ENCODE measurements at places on chromosomes 16 and 17.
A peak's percentile ranks its signal among the peaks of the same experiment; 100 is the strongest.

DNA sequence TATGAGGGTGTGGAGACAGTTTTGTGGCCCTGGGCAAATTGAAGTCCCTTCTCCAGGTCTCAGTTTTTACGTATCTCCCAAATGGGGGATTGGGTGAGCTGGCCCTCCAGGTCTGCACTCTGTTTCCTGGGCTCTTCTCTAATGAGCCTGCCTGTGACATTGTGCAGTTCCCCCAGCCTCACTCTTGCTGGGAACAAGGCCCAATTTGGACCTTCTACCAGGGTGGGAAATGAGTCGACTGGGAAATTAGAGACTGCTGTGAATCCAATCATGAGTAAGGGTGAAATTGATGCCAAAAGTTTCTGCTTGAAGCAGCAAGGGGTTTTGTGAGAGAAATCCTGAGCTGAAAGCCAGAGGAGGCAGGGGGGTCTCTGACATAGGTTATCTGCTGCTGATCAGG is 71.5 kb upstream of the KSR1 start:
- peak overlapping the region; percentile 59 for H3K27ac ChIP-seq
- H3K27me3 ChIP-seq, result no peaks in the 10 kb centered on the region
- H3K4me1 ChIP-seq, result peaks cover 31% of the 10 kb centered on the region

DNA sequence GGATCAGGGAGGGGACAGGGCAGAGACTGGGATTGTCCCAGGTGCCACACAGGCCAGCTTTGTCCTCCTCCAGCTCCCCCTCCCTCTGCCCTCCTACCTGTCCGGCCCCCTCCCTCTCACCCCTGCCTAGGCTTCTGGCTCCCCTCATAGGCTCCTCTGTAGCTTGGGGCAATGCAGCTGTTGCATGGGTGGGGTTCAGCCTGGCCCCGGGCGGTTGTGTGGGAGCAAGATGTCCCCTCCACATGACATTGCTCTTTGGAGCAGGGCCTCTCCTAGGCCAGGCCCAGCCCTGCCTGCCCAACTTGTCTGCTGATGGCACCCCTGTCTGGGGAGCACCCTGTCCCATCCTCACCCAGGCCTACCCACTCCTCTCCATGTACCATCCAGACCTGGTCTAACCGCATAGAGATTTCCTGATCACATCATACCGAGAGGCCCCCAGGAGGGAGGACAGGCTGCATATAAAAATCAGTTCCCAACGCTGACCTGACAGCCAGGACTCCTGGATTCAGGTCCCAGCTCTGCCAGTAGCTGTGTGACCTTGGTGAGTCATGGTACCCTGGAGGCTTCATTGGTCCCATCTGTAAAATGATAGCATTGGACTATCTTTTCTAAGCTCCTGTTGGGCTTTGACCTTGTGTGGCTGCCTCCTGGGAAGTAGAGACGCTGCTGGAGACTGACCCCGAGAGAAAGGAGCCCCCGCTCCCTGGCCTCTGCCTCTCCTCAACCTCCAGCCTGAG is 48.8 kb upstream of the DLX4 start:
- no peak overlapping the region for H3K4me3 ChIP-seq
- no peak for DNase-seq

- H3K4me1 ChIP-seq, result no peaks in the 10 kb centered on the region
- no peaks in the 10 kb centered on the region for H3K27me3 ChIP-seq
- H3K27ac ChIP-seq, result peak overlapping the region; percentile 76
- peaks cover 21% of the 10 kb centered on the region for H3K36me3 ChIP-seq
These were observed 35.2 kb downstream of the SLC7A5 start for GRCh38 chr16:87834005-87834667.

DNA sequence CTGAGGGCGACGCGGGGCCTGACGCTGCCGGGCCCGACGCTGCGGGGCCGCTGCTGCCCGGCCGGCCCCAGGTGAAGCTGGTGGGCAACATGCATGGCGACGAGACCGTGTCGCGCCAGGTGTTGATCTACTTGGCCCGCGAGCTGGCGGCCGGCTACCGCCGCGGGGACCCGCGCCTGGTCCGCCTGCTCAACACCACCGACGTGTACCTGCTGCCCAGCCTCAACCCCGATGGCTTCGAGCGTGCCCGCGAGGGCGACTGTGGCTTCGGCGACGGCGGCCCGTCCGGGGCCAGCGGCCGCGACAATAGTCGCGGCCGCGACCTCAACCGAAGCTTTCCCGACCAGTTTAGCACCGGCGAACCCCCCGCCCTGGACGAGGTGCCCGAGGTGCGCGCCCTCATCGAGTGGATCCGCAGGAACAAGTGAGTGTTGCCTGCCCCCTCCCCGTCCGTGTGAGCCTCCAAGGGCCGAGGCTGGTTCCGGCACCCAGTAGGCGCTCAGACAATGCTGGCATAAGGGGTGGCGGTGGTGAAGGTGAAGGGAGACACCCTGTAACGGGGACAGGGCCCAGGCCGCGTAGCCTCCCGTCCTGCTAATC is 676 bp downstream of the CPD start:
- no peak for DNase-seq
- peak overlapping the region; percentile 89 for H3K27ac ChIP-seq
- H3K27me3 ChIP-seq, result no peaks in the 10 kb centered on the region
- no peaks in the 10 kb centered on the region for H3K4me1 ChIP-seq
- no peaks in the 10 kb centered on the region for H3K36me3 ChIP-seq
- peak overlapping the region; percentile 84 for H3K4me3 ChIP-seq

DNA sequence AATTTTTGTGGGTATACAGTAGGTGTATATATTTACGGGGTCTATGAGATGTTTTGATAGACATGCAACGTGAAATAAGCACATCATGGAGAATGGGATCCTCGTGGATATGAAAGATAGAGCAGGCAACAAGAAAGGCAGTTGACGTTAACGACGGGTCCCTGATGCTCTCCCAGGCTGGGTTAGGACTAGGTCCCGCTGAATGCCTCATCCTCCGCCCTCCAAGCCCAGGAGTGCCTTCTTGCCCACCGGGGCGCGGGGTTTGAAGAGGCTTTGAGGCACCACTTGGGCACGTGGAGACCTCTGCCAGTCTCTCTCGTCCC is 9.5 kb upstream of the ZFP90 start:
- H3K4me3 ChIP-seq, result peak overlapping the region; percentile 85
- DNase-seq, result no peak
- no peaks in the 10 kb centered on the region for H3K27me3 ChIP-seq
- no peaks in the 10 kb centered on the region for H3K36me3 ChIP-seq

GRCh38 chr16:85620374-85620773 is 7.3 kb downstream of the GSE1 start:
- H3K4me3 ChIP-seq, result no peak overlapping the region
- no peaks in the 10 kb centered on the region for H3K36me3 ChIP-seq
- no peaks in the 10 kb centered on the region for H3K27me3 ChIP-seq
- peaks cover 62% of the 10 kb centered on the region for H3K4me1 ChIP-seq
- H3K27ac ChIP-seq, result no peak overlapping the region

DNA sequence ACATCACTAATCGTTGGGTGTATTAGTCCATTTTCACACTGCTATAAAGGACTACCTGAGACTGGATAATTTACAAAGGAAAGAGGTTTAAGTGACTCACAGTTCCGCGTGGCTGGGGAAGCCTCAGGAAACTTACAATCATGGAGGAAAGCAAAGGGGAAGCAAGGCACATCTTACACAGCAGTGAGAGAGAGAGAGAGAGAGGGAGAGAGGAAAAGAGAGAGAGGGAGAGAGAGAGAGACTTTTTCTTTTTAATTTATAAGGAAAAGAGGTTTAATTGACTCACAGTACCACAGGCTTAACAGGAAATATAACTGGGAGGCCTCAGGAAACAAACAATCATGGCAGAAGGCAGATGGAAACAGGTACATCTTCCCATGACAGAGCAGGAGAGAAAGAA is 41.7 kb downstream of the CNGB1 start:
- no peak for DNase-seq
- no peak overlapping the region for H3K4me3 ChIP-seq
- no peaks in the 10 kb centered on the region for H3K36me3 ChIP-seq
- H3K27ac ChIP-seq, result no peak overlapping the region

GRCh38 chr17:81478119-81478518 is 34.5 kb downstream of the ACTG1 start:
- no peaks in the 10 kb centered on the region for H3K36me3 ChIP-seq
- H3K4me3 ChIP-seq, result no peak overlapping the region
- H3K4me1 ChIP-seq, result no peaks in the 10 kb centered on the region
- no peak for DNase-seq
- H3K27ac ChIP-seq, result no peak overlapping the region

GRCh38 chr17:76268991-76269981 is 4.1 kb downstream of the UBALD2 start:
- H3K27me3 ChIP-seq, result no peaks in the 10 kb centered on the region
- no peak for DNase-seq

DNA sequence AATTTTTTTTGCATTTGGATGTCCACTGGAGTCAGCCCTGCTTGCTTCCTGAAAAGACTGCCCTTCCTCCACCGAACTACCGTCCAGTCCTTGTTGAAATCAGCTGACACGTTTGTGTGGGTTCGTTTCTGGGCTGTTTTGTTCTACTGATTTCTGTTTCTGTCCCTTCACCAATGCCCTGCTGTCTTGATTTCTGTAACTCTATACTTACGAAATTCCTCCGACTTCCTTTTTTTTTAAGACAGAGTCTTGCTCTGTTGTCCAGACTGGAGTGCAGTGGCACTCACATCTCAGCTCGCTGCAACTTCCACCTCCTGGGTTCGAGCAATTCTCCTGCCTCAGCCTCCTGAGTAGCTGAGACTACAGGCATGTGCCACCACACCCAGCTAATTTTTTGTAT is 8.4 kb upstream of the GAA start:
- no peaks in the 10 kb centered on the region for H3K4me1 ChIP-seq
- H3K4me3 ChIP-seq, result no peak overlapping the region
- H3K27me3 ChIP-seq, result no peaks in the 10 kb centered on the region
- DNase-seq, result no peak
- no peaks in the 10 kb centered on the region for H3K36me3 ChIP-seq
- H3K27ac ChIP-seq, result no peak overlapping the region

DNA sequence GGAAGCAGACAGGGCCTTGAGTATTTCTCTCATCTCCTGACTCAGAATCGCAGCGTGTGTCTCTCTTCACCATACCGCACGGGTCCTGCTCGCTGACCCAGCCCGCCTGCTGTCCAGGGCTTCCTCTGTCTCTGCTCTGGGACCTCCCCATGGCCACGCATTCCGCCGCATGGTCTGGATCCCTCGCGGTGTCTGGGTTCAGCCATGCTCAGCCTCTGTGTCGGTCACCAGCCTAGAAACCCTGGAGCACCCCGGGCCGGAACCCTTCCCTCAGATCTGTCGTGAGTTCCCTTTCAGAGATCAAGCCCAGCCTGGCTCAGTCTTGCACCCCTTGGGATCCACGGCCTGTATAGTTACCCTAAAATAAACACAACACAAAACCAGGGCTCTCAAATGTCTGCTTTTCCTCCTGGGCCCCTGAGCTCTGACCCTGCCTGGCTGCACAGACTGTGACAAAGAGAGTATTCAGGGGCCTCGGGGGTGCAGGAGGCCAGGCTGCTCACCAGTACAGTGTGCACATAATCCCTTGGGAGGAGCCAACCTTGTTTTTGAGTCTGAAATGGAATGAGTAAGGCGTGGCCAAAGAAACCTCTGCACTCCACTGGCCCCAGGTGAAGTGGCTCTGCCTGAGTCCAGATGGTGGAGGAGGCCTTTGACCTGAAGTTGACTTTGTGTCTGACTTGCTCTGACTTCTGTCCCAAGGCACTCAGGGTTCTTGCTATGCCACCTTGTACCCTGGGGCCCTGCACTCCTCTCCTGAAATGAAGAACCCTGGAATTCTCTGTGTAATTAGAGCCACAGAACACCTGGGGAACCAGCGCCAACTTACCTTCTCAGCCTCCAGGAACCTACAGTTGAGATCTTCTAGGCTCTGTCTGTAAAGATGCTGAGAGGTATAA is 5.8 kb upstream of the SPIRE2 start:
- no peaks in the 10 kb centered on the region for H3K4me1 ChIP-seq
- no peaks in the 10 kb centered on the region for H3K27me3 ChIP-seq
- DNase-seq, result no peak
- H3K36me3 ChIP-seq, result no peaks in the 10 kb centered on the region

- no peaks in the 10 kb centered on the region for H3K4me1 ChIP-seq
- H3K4me3 ChIP-seq, result no peak overlapping the region
- no peaks in the 10 kb centered on the region for H3K27me3 ChIP-seq
- no peaks in the 10 kb centered on the region for H3K36me3 ChIP-seq
These were observed 77.3 kb downstream of the ZDHHC7 start for GRCh38 chr16:84933774-84934631.

DNA sequence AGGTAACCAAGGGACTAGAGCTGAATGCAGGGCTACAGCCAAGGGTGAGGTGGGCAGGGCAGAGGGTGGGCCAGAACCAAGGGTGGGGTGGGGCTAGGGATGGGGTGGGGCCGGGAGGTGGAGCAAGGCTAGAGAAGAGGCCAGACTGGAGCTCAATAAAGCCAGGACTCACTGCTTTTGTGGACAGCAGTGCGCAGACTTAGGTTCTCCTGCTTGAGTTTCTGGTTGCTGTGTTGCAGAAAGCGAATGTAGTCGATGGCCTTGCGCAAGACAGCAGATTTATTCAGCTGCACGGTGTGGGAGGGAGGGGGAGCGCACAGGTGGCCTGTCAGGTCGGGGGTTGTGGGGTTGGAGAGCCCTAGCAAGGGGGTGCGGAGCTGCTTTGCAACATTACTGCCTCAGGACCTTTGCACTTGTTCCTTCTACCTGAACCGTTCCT is 18.7 kb downstream of the SREBF1 start:
- no peak overlapping the region for H3K27ac ChIP-seq
- no peak for DNase-seq
- no peak overlapping the region for H3K4me3 ChIP-seq
- H3K27me3 ChIP-seq, result no peaks in the 10 kb centered on the region
- peaks cover 76% of the 10 kb centered on the region for H3K4me1 ChIP-seq

DNA sequence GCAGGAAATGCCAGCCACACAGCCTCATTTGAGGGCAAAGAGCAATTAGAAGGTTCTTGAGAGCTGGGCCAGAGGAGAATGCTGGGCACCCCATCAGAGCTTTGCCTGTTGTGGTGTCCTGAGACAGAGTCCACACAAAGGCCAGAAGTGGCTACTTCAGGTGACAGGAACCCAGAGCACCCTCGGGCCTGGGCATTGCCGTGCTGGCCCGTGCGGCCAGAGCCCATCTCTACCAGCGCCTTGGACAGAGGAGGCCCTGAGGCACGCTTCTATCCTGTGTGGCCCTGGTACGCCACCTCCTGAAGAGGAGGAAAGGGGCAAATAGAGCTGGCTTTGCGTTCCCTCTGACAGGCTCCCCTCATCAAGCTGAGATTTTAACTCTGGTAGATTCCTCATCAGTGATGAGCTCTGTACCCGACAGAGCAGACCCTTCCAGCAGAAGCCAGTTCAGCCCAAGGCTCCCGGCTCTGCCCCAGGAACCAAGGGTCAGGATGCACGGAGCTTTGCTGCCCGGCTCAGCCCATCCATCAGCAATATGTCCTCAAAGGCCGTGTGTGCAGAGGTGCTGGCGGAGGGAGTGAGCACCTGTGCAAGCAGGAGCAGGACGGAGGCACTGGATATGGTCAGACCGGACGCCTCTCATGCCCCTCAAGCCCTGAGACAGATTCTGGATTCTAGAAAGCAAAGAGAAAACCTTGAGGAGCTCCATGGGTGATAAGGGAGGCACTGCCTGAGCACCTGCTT is 3.4 kb upstream of the RASD1 start:
- H3K4me1 ChIP-seq, result peaks cover 25% of the 10 kb centered on the region
- no peak overlapping the region for H3K4me3 ChIP-seq
- H3K36me3 ChIP-seq, result no peaks in the 10 kb centered on the region
- no peaks in the 10 kb centered on the region for H3K27me3 ChIP-seq

All from right atrium auricular region (tissue), 2 donors.